ENCODE measurements at places on chromosomes 4 and X. TPM values are rescaled to one million over a fixed set of nuclear protein-coding genes. Genes with fewer than 3 reads are reported as not detected.

- DNase-seq = no peak
These were observed 4.4 kb upstream of the ZFP92 start for GRCh38 chrX:153406903-153407302.

DNA sequence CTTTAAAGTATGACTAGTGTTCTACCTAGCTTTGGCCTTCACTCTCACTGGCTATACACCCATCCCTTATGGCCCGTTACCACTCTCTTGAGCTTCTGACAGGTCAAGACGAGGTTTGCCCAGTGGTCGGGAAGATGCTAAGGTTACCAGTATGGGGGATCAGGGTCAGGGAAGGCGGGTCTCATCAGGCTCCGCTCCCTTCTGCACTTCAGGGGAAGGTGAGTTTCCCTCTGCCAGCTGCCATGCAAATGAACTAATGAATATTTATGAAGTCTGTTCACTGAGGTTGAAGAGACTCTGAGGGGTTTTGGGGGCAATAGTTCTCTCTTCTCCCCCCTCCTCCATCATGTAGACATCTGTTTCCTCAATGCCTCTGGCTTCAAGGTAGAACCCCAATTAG, 6.6 kb downstream of the EFNB1 start:
- no peak for DNase-seq

DNA sequence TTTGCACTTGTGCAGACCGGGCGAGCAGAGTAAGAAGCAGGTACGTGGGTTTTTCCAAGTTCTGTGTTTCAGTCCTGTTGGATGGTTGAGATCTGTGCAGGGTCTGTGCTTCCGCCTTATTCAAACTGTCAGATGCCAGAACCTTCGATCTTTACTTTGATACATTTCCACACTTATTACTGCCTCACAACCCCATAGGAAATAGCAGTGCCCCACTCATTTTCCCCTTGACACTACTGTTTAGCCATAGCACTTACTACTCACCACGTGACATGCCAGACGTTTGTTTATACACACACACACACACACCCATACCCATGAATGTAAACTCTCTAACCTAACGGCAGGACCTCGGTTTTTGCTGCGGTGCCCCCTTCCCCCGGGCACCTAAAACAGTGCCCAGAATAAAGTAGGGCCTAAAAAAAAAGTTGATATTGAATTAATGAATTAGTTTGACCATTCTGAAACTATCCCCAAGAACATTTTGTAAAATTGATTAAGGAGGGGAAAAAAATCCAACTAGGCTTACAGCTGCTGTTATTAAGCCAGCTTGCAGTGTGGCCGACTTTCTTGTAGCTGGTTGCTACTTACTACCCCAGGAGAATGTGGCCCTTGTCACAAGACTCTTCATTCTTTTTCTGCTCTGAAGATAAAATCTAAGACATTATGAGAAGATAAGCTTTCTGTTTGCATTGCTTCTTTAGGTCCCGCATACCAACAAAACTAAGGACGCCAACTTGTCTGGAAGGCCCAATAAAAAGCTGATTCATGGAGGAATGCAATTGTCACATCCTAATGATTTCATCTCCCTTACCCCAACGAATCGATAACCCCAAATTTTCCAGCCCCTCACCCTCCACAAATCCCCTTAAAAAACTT, 704 bp upstream of the SEPSECS start:
- DNase-seq = peak; percentile 25

TMPRSS11B gene
- not detected for total RNA-seq

- no peak for DNase-seq
These were observed 57.8 kb upstream of the PLAC1 start for GRCh38 chrX:134715930-134716619.

SPANXA1 gene
- not detected for total RNA-seq

C4orf51 gene
- total RNA-seq = not detected

GRCh38 chr4:57132743-57133137, 22.6 kb upstream of the IGFBP7 start:
- no peak for DNase-seq

DNA sequence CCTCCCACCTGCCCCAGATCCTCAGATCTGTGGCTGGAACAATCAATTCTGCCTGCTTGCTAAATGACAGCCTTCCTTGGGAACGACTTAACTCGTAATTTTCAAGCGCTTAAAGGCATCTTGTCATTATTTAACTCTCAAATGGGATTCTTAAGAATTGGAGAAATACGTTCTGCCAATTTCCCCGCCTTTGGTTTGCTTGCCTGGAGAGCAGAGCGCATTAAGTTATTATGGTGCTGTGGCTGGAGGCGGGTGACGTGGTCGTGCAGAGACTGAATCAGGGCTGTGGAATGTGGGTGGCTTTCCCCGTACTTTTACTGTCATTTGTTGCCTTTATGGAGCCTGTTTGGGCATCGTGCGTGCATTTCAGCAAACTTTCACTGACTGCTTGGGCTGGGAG, 78.9 kb upstream of the PSAPL1 start:
- DNase-seq = no peak

- no peak for DNase-seq
These were observed 911.5 kb downstream of the GLUD2 start for GRCh38 chrX:121958886-121959285.

- DNase-seq = no peak
These were observed 1947.1 kb upstream of the TENM3 start for GRCh38 chr4:180296036-180296599.

- DNase-seq = peak; percentile 17
These were observed 10.5 kb downstream of the PPAT start for GRCh38 chr4:56424697-56425514.

- DNase-seq = no peak
These were observed 62.8 kb downstream of the BEX3 start for GRCh38 chrX:103439161-103439560.

GRCh38 chr4:105878668-105879067, 16.6 kb upstream of the NPNT start:
- DNase-seq = no peak

GRCh38 chrX:153887385-153887784, 1.4 kb upstream of the L1CAM start:
- DNase-seq = no peak

GRCh38 chr4:156553659-156554058, 417.9 kb downstream of the PDGFC start:
- DNase-seq = no peak

NAAA gene
- 11.2 TPM for total RNA-seq

DNA sequence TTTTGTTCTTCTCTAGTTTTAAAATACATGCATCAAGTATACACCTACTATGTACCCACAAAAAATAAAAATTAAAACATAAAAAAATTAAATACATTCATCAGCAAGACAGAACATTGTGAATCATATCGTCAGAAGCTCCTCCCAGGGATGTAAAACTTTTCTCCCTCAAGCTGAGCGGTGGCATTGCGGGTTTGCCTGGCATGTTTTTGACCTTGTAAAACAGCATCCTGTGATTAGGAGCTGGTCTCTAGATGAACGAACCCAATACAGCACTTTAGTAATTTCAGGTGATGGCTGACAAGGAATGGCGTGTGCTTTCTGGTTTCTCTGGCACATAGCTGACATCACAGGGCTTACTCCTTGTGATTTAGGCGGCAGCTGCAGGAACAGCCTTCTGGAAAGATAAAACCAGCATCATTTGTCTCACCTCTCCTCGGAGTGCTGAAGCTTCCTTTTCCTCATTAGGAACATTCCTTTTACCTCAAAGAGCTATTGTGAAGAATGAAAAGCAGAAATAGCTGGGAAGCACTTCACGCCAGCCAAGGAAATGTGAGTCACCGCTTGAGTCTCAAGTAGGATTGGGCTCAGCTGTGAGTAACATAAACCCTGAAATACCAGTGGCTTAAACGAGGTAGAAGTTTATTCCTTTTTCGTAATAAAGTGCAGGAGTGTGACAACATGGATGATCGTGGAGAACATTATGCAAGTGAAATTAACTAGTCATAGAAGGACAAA, 44.3 kb downstream of the NYX start:
- no peak for DNase-seq

DNA sequence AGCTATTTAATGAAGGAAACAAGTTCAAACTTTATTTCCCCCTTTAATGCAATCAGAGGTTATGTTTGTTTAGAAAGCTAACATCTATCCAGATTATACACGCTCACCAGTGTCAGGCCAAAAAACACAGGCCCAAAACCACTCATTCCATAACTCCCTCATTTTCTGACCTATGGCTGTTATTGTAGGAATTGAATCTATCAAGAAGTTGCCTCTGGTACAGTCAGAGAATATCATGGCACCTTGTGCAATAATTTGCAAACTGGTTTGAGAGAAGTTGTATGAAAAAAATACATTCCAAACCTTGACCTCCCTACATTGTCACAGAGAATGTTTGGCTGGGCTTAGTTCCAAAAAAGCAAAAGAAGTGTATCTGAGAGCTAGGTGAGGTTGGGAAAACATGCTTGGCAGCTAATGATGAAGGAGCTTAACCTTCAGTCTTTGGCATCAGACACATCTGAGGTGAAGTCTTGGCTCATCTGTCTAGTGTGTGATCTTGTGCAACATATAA, 591.0 kb downstream of the ANKRD50 start:
- DNase-seq = no peak

GRCh38 chrX:100926453-100926852, 2.3 kb downstream of the XKRX start:
- peak; percentile 64 for DNase-seq

- DNase-seq = no peak
These were observed 7.0 kb downstream of the TACC3 start for GRCh38 chr4:1728061-1728980.

SLC16A2 gene
- total RNA-seq = 0.34 TPM

GRCh38 chr4:184620212-184620867, 28.9 kb downstream of the CASP3 start:
- no peak for DNase-seq

GRCh38 chr4:99612281-99612680, 37.7 kb downstream of the MTTP start:
- DNase-seq = no peak

DNA sequence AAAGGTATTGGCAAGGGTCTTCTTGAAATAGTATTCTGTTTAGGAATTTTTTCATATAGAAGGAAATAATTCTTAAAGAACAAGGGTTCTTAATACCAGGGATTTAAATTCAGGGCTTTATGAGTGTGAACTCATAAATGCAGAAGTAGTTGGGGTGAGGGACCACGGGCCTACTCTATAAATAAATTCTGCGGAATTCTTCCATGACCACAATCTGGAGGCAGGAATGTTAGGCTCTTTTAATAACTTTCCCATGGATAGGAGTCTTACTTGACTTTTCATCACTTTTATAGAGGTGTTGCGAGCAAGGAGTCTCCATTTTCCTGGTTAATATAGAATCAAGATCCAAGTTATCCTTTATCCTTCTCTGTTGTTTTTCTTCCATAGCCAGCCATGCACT, 76.7 kb upstream of the SLC4A4 start:
- no peak for DNase-seq

SPACA5B gene
- not detected for total RNA-seq

DNA sequence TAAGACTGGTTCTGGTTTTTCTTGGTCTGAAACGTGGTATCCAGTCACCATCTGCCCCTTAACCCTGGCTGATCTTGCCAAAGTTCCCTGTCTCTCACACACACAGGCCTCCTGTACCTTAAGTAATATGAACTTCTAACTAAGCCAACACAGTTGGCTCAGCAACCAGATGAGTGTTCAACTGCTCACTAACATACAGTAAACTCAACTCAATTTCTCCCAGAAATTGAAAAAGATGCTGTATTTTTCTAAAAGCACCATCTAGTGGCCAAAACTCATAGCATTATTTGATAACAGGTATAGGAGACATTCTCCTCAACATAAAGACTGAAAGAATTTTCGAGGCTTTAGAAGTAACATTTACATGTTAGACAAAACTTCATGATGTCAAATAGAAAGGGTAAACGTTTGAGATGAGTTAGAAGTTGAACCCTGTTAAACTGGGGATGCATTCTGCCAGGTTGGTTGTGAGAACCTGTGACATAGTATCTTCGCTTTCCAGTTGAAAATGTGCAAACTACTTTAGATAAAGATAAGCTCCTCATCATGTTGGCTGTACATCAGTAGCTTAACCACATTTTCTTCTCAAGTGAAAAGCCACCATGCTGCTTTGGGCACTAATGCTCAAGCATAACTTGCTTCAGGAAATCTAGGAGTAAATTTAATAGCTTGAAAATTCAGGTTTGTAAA, 31.2 kb downstream of the CCNI start:
- DNase-seq = peak; percentile 29

DNA sequence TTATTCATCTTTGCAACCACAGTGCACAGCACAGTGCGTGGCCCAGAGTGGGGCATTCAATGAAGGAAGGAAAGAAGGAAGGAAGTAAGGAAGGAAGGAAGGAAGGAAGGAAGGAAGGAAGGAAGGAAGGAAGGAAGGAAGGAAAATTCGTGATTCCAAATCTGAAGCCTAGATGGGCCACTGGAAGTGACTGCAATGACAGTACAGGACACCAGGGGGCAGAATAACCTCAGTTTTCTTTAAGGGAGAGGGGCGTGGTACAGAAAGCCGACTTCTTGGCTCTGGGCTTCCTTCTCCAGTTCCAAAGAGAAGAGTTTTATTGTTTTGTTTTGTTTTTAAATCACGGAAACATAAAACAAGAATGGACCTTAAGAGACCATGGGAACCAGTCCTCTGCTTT, 47.8 kb downstream of the APLN start:
- DNase-seq = peak; percentile 61

ZNF141 gene
- 28.4 TPM for total RNA-seq

MAGEC1 gene
- not detected for total RNA-seq

- DNase-seq = no peak
These were observed 41.5 kb downstream of the SMARCA5 start for GRCh38 chr4:143554728-143555597.

SLITRK4 gene
- total RNA-seq = not detected

DNA sequence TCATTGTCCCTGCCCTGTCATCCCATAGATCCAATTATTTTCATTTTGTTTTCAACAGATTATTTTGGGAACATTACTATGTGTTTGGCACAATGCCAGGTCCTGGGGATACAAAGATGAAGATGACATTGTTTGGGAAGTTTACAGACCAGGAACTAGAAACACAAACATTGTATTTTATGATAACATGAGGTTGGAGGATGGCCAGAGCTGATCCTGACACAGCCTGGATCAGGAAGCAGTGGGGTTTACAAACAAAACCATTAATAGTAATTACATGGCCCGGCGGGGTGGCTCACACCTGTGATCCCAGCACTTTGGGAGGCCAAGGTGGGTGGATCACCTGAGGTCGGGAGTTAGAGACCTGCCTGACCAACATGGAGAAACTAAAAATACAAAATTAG, 29.9 kb downstream of the CLRN2 start:
- DNase-seq = no peak

MAML3 gene
- total RNA-seq = 12.1 TPM

All from Caco-2 (cell line).